ENCODE measurements at places on chromosomes 16 and 17.

DNA sequence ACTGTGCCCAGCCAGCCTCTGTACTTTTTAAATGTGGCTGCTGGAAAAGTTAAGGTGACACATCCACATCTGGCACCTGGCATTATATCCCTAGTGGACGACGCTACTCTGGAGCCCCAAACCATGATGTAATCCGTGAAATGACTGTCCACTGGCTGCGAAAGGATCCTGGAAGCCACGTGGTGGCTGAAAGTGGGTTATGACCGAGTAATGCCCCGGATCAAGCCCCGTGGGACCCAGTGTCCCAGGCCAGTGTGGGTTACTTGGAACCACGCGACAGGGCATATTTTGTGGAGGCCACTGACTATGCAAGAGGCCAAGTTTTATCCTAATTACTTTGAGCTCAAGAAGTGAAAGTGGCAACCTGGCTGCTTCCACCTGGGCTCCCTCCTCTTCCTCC is 79.6 kb downstream of the PGS1 start:
- DNase-seq, result no peak

- DNase-seq, result no peak
Measured at GRCh38 chr17:2697611-2698162, 13.9 kb downstream of the CLUH start.

DNA sequence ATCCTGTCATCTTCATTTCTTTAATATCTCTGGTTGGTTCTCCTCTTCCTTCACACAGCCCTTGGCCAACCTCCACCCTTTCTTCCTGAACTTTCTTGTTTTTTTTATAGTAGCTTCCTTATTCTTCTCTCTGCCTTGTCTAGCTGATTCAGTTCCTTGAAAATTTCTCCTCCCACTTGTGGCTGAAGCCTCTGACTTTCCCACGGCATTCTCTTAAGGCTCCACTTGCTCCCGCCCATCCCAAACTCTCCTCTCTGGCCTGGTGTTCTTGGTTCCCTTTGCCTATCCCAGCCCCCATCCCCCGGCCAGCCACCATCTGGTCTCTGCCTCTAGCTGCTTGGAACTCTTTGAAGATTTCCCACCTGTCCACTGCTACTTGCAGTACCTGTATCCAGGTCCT is 29.1 kb downstream of the NLRP1 start:
- DNase-seq, result no peak

DNA sequence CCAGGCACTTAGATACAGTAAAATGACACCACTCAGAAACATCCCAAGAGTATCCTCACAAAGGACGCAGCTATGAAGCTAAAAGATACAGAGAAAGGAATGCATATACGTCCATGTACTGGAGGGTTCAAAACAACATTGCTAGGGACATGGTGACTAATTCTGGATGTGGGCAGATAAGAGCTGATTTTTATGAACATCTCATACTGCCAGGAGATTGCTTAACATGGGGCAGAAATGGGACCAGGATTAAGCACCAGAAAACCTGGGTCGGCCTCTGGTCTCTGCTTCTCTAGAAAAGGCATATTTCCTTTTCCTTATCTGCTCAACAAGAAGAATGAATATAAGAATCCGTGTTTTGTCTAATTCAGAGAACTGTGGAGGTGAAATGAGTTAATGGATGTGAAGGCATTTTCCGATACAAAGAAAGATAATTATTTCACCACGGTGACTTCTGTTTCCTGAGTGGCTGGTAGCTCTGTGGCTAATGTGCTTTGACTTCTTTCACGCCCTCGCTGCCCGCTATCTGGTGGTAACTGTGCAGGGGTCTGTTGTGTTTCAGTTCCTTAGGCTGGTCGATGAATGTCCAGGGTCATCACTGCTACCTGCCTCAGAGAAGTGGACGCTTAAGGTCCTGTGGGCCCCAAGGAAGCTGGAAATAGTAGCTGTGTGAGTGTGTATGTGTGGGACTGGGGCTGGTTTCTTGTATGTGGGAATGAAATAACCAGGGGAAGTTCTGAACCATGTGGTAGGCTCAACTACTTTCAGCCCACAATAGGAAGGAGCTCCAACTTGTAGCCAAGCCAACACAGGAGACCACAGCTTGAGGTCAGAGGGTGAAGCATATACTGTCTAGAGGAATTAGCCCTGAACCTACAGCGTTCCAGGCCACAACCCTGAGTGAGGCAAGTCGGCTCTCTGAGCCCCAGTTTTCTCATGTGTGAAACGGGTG is 15.8 kb upstream of the CCL5 start:
- DNase-seq, result no peak

DNA sequence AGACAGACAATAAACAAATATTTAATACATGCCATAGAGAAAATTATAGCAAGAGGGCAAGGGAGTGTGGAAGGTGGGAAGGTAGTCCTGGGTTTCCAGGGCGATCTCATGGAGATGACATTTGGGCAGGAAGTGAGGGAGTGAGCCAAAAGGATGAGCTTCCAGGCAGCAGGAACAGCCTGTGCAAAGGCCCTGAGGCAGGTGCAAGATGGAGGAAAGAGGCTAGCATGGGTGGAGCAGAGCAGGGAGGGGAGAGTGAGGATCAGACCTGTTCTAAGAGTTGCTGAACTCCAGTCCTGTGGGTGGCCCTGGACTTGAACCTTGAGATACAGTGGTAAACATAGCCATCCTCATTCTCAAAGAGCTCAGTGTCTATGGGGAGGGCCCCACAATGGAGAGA is 94.7 kb downstream of the MGAT5B start:
- DNase-seq, result no peak

DNA sequence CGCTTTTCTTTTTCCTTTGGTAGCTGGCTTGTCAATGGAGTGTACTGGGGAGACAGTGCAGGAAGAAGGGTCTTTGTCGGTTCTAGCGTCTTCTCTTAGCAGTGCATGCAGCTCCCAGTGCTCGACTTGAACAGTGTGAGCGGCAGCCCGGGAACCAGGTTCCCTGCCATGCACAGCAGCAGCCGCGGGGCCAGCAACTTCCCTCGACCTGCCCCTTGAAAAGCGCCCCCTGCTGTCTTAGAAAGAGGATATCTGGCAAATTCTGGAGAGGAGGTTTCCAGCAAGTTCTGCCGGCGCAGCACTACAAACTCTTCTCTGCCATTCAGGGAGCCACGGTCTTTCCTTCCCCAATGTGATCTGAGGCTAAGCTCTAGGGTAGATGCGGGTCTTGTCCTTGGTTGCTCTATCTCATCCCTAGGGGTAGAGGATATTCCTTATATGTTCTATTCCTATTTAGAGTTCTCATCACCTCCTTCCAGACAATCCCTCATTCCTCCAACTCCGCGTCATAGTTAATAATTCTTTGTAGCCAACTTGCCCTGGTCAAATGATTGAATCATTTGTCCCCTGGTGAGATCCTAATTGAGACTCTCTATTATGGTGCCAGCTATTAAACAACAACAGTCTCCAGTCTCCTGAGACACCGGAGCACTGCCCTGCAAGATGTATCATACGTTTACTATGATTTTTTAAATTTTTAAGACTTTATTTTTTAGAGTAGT is 451.3 kb downstream of the PMP22 start:
- DNase-seq, result no peak

DNA sequence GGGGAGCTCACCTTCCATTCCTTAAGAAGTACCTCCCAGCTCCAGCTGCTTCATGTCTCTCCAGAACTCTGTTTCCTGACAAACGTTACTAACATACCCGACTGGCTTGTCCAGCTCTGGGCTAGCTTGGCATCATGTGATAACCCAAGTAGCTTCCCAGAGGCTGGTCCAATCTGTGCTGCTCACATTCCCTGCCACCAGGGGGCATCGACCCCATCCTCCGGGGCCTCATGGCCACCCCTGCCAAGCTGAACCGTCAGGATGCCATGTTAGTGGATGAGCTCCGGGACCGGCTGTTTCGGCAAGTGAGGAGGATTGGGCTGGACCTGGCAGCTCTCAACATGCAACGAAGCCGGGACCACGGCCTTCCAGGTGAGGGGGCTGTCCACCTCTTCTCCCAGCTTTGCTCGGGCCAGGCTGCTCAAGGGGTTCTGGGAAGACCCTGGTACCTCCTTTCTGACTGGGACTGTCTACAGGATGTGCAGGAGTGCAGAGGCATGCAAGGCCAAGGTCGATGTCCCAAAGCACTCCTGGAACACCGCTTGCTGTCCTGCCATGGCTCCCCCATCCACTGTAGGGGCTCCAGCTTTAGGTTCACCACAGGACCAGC is 7.6 kb downstream of the EPX start:
- DNase-seq, result no peak

- no peak for DNase-seq
Measured at GRCh38 chr17:62713086-62713881, 85.8 kb downstream of the MRC2 start.

GRCh38 chr17:7445619-7445968 is 733 bp downstream of the CHRNB1 start:
- DNase-seq, result no peak

GRCh38 chr16:65497571-65497970 is 375.7 kb upstream of the CDH11 start:
- DNase-seq, result no peak

GRCh38 chr17:29973005-29973404 is 31.6 kb downstream of the EFCAB5 start:
- DNase-seq, result no peak

- no peak for DNase-seq
Measured at GRCh38 chr16:68508013-68508412, 31.1 kb upstream of the ZFP90 start.

- peak; percentile 82 for DNase-seq
Measured at GRCh38 chr16:28258567-28258966, 33.8 kb upstream of the SBK1 start.

- no peak for DNase-seq
Measured at GRCh38 chr16:22372882-22373661, 1.3 kb downstream of the CDR2 start.

GRCh38 chr17:33262266-33263123 is 30.6 kb downstream of the ASIC2 start:
- no peak for DNase-seq

DNA sequence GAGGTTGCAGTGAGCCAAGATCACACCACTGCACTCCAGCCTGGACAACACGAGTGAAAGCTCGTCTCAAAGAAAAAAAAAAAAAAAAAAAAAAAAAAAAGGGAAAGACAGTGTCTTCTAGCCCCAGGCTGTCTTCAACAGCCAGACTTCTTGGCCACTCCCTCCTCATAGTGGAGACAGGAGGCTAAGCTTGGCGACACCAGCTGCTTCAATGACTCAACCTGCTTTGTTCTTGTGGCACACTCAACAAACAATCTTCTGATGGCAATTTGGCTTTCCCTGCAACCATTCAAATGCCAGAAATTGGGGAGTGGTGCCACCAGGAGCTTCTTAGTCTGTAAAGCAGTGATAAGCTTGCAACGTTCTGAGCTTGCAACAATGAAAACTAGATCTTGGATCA is 290.4 kb upstream of the DYNLRB2 start:
- DNase-seq, result no peak

DNA sequence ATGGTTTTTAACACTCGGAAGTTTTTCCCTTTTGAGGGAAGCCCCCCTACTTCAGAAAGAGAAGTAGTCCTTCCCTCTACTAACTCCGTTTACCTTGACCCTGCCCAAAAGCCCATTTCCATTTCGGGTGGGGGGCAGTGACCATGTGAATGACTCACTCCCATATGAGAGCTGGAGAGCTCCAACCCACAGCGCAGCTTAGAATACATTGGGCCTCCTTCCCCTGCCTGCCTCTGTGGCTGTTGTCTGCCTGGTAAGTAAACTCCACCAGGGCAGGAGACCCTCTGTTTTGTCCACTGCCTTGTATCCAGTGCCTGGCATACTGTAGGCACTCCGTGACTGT is 985 bp downstream of the SGSM2 start:
- no peak for DNase-seq

GRCh38 chr17:50506298-50506697 is 1.9 kb upstream of the MYCBPAP start:
- no peak for DNase-seq

GRCh38 chr17:12369065-12369464 is 296.6 kb upstream of the MYOCD start:
- no peak for DNase-seq

DNA sequence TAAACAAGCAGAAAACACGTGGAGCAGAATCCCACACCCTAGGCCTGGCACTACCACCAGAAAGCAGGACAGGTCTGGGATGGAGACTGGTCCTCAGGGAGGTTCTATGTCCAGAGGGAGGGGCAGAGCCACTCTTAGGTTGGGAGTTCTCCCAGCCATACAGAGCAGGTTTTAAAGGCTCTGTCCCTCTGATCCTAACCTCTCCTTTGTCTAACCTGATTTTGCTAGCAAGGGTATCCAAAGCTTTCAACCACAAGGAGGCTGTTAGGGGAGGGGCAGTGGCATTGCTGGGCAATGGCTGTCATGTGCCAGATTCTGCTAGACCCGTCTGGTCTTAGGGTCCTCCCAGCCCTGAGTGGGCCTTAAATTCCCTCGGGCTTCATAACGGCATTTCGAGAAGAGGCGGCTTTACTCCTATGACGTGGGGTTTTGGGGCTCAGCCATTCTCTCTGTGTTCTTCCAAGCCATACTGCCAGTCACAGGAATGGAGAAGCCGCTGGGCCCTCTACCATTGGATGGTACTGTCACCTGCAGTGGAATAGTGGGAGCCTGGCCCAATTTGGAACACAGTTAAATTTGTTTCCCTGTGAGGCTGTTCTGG is 5.7 kb downstream of the TPPP3 start:
- no peak for DNase-seq

DNA sequence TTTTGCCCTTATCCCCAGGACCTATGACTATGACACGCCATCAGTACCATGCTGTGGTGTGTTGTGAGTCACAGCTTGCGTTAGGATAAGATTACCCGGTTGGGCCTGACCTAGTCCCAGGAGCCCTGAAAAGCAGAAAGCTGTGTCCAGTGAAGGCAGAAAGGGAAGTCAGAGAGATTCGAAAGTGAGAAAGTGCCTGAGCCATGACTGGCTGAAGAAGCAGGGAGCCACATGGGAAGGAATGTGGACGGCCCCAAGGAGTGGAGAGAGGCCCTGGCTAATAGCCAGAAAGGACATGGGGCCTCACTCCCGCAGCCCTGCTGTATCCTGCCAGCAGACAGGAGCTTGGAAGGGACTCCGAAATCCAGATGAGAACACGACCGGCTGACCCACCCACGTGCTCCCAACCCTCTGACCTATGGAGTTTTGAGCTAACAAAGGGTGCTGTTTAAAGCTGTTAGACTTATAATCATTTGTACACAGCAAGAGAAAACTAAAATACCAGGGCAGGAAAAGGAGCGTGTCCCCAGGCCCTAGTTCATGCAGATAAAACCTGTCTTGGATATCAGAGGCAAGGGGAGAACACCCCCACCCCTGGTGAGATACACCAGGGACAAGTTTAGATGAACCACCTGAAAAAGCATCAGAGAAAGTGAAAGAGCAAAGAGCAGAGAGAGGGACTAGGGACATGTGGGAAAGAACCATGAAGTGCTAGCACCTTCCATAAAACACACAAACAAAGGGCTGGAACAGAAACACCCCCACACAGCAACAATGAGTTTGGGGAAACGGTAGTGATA is 115.3 kb downstream of the SLC39A11 start:
- no peak for DNase-seq

GRCh38 chr16:85463672-85464382 is 149.3 kb upstream of the GSE1 start:
- no peak for DNase-seq

DNA sequence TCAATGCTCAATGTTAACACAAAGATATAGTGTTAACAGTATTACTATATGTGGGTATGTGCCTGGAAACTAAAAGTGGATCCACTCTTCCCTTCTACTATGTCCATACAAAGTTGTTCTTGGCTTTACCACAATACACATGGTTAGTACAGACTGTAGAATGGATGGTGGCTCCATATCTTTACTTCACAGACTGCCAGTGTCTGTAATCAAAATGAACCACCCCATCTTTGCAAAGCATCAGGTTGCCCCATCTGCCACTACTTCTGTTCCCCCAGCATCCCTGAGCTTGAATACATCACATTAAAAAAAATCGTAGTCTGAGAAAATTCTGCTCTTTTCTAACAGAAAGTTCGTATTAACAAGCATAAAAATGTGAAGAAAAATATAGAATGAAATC is 30.0 kb downstream of the USP32 start:
- no peak for DNase-seq

Measured in Right ventricle myocardium inferior (tissue), 1 donor.